Stimulated activated CD8-positive, alpha-beta memory T cell treated with anti-CD3 and anti-CD28 coated beads, Interleukin-12 subunit alpha, Interleukin-12 subunit beta, amount 100 ng/mL, for 1 hour (primary cell): ENCODE measurements at places on chromosomes 6 and 20.

DNA sequence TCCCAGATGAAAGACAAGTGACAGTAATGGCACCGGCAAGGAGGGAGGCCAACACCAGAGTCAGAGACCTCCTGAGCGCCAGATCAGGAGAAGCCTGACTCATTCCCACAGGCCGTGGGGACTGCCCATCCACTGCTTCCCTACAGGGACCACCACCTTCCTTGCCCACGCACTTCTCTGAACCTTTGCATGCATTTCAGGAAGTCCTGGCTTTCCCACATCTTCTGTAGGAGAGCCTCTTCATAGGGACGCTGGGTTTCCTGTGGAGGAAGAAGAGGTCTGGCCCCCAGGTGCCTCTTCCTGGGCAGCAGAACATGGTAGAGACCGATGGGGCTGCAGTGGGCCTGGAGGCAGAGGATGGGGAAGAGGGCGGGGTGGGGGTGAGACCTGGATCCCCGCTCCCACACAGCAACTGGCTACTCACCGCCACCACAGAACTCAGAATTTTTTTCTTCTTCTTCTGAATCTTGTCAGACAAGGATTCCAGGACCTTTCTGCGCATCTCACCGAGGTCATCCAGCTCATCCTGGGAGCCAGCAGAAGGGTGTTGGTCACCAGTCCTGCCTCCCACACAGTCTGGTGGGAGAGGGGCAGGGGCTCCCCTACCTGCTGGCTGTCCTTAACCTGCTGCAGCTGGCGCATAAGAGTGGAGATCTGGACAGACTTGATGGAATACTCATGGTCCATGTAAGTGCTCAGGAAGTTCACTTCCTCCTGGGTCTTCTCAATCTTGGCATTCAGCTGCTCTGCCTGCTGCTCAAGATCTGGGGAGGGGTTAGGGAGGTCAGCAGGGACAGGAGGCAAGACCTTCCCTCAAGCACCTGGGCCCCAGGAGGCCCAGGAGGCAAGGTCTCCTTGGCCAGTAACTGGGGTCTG lies 13.7 kb downstream of the C20orf96 start:
- no peak for DNase-seq

DNA sequence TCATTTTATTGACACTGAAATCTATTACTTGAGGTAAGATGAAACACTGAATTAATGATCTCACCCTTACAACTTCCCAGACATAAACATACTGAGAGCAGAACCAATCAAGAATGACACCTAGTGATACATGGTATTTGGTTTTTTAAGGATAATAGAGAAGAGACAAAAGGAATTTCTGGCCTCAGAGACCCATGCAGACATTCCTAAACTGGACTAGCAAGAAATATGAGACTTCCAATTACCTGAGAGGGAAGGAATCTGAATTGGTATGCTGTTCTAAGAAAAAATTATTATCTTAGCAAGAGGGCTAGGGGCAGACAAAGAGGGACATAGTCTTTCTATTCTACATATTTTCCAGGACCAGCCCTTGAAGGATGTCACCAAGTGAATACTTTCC lies 141.1 kb downstream of the BMP5 start:
- no peak for DNase-seq

DNA sequence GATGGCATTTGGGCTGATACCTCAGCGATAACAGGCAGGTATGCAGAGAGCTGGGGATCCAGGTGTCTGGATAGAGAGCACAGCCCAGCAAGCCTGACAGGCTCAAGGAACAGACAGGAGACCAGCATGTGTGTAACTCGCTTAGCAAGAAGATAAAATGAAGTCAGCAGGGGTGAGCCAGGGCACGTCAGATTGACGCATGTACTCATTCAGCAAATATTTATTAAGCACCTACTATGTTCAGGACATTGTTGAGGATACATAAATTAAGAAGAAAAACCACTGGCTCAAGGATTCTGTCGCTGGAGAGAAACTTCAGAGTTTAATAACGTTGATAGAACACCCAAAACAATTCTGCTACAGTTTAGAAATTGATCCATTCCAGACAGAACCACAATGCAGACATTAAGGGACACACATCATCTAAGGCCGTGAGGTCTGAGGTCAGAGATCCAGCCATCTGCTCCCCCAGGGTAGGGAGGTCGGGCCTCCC lies 1.0 kb upstream of the DUSP22 start:
- no peak for DNase-seq

GRCh38 chr6:72363844-72364740 lies 257.8 kb upstream of the KCNQ5 start:
- DNase-seq: no peak

DNA sequence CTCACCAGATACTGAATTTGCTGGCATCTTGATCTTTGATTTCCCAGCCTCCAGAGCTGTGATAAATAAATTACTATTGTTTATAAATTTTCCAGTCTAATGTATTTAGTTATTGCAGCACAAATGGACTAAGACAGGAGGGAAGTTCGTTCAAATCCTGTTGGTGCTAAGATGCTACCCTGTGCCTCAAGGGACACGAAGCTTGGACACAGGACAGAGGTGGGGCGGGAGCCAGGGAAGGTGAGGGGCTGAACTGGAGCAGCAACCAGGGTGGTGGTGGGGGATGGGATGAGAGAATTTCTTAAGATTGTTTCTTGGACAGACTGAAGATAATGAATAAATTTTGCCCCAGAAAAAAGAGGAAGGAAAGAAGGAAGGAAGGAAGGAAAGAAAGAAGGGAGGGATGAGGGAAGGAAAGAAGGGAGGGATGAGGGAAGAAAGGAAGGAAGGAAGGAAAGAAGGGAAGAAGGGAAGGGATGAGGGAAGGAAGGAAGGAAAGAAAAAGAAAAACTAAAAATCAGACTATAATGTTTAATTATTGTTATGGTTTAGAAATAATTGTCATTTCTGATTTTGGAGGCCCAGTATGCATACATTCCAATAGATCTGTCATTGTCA lies 127.2 kb downstream of the CDC5L start:
- no peak for DNase-seq
